Stimulated activated CD4-positive, alpha-beta T cell treated with anti-CD3 and anti-CD28 coated beads, Interleukin-4, amount 100 ng/mL, for 48 hours (primary cell): ENCODE measurements at places on chromosomes 12 and 14.
A peak's percentile ranks its signal among the peaks of the same experiment; 100 is the strongest.

- no peak for DNase-seq
These were observed 64.6 kb upstream of the LMO3 start for GRCh38 chr12:16670456-16671050.

GRCh38 chr12:42660968-42661937 is 71.7 kb upstream of the PRICKLE1 start:
- no peak for DNase-seq

DNA sequence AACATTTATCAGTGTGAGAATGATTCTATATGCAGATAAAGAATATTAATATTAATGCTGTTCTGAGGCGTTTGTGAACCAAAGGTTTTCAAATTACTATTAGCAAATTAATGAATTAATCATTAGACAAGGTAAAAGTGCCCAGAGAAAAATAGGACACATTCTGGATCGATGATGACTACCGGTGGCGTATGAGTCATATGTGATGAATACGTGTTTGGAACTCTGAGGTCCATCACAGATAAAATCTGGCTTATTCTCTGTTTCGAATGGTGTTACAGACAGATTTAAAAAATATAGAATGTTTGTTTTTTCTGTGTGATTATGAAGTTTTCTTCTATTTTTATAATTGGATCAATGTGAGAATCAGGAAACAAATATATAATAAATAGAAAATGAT is 79.2 kb upstream of the RTL1 start:
- DNase-seq = no peak

DNA sequence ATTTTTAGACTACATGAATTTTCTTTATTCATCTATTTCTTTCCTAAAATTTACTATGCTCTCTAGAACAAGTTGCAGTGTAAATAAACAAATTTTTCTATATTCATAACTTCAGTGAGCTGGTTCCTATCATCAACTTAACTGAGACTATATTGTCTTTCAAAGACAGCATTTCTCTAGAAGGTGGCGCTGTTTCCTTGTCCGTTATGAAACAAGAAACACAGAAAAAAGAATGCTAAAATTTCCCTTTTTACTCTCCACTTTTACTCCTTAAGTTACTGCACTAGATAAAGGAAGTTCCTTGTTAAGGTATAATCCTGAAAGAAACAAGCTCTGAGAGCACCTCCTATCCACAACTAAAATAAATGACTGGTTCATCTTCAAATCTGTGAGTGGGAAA is 8.2 kb upstream of the CLEC2A start:
- no peak for DNase-seq

DNA sequence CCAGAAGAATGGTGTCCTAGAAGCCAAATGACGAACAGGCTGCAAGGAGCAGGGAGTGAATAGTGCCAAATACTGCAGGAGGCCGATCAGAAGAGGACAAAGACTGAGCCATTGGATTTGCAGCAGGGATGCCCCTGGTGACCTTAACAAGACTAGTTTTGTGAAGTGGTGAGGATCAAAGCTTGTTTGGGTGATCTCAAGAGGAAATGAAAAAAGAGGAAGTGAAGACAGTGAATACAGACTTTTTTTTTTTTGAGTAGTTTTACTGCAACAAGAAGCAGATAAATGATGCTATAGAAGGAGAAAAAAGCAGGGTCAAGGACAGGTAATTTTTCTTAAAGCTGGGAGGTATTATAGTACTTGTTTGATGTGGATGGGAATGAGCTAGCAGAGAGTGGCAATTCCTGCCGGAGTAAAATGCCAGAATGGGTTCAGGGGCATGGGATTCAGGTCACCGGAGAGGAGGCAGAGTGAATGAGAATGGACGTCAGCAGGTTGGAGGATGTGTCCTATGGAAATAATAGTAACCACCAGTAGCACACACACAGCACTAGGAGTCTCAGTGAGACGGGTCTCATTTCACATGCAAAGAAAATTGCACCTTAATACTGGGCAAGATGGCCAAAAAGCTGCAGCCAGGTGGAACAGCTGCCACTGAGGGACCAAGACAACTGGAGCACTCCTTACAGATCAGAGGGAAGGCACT is 345.8 kb upstream of the CCDC196 start:
- no peak for DNase-seq

GRCh38 chr14:91088585-91089235 is 25.2 kb upstream of the DGLUCY start:
- no peak for DNase-seq

DNA sequence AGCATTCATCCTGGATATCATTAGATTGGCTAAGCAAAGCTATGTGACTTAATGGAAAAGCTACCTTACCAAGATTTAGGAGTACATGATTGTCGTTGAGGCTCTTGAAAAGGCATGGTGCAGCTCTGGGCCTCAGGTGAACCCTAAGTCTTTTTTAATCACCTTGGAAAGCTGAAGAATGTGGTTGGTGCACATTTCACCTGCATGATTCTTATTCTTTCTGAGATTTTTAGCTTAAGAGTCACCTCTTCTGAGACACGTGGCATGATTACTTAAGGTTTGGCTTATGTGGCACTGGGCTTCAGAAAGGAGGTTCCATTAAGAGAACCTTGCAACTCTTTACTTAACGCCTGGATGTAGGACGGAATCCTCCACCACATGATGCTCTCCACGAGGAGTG is 498.5 kb downstream of the TMEM117 start:
- DNase-seq = no peak

GRCh38 chr12:27970401-27971120 is 2.0 kb downstream of the PTHLH start:
- no peak for DNase-seq

DNA sequence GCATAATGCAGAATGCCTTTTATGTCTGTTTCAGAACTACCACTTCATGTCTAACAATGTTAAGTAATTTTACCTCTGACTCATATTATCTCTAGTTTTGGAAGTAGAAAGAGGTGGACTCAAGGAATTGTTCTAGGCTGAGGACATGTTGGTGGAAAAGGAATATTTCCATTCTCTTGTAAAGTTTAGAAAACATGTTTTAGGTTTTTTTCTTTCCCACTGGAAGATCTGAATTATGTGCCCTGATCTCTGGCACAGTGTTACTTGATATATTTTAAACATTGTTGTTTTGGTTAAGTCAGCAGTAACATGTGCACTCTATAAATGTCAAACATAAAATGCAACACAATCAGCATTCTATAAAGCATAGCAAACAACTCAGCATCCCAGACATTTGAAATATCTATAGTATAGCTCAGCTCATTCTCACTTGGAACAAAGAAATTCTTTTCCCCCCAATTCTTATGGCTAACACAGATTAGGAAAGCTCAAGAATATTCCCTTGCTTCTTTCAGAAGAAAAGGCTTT is 202.3 kb downstream of the STXBP6 start:
- no peak for DNase-seq

GRCh38 chr14:67251573-67252226 is 10.5 kb downstream of the PALS1 start:
- no peak for DNase-seq

- no peak for DNase-seq
These were observed 8.4 kb downstream of the PAPLN start for GRCh38 chr14:73245480-73246325.

DNA sequence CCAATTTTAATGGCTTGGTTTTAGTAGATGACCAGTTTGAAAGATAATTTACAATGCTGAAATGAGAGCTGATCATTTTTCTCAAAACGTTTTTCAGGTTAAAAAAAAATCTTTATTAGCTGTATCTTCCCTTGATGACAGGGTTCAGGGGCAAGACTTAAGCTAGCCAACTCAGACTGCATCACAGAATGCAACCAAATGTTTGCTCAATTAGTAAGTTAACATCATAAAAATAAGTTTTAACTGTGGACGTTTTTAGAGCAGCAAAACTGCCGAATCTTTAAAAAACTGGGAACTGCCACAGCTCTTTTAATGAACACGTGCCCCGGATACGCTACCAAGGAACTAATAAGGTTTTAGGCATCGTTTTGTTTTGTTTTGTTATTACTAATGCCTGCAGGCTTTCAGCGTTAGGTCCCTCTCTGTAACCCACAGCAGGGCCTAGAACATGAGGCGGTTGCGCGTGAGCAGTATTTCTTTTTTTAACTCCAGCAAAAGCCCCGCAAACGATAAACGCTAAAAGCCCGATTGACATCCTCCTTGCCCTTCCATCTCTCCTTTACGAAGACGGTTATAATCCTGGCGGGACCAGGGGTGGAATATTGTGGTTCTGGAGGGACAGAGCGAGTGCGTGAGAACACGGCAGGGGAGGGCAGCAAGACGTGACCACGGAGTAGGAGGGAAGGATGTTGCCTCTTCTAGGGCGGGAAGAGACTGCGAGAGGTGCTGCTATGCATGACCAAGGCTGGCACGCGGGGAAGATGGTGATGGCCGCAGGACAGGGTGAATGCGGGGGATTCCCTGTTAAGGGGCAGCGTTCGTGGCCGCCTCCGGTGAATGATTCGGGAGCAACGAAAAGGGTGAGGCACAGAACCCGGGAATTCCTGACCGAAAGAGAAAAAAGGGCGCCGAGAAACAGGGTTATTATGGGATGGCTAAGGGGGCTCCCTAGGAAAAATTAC is 652 bp downstream of the SUPT16H start:
- peak; percentile 43 for DNase-seq

DNA sequence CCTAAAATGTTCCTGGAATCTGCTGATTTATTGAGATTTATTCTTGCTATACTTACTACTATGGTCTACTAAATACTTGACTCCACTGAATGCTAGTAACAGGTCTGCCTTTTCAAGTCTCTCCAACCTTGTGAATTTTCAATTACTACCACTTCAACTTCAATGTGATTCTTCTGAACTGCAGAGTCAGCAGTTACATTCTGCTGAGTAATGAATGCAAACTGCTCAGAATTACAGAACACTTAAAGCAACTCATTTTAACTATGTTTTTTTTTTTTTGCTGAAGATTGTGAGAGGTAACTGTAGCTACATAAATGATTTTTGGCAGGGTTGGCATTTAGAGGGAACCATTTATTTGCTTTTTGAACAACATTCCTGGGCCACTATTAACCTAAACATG is 41.8 kb downstream of the ARF6 start:
- DNase-seq = no peak
